ENCODE measurements at places on chromosomes 4 and X. TPM values are rescaled to one million over a fixed set of nuclear protein-coding genes. Genes with fewer than 3 reads are reported as not detected.

PPP2R2C gene
- not detected for total RNA-seq

ADH1C gene
- total RNA-seq, result not detected

MND1 gene
- total RNA-seq, result 30.0 TPM

GRID2 gene
- not detected for total RNA-seq

FGD1 gene
- total RNA-seq, result 10.2 TPM

Measured in epithelial cell of proximal tubule (primary cell).